ENCODE measurements at places on chromosomes 12 and 14.

GRCh38 chr12:46267575-46267824 lies 1.3 kb downstream of the SLC38A1 start:
- peak; percentile 41 for DNase-seq

GRCh38 chr12:47900131-47901062 lies 4.4 kb downstream of the VDR start:
- DNase-seq, result peak; percentile 53

GRCh38 chr12:91620422-91620821 lies 437.8 kb upstream of the DCN start:
- DNase-seq, result no peak

- DNase-seq, result no peak
Measured at GRCh38 chr14:34059037-34059924, 108.4 kb upstream of the EGLN3 start.

GRCh38 chr12:121927813-121928212 lies 9.4 kb downstream of the CFAP251 start:
- DNase-seq, result no peak

- DNase-seq, result no peak
Measured at GRCh38 chr12:132834181-132834711, 5.6 kb upstream of the GOLGA3 start.

- DNase-seq, result peak; percentile 98
Measured at GRCh38 chr12:132445884-132446632, 43.9 kb upstream of the FBRSL1 start.

DNA sequence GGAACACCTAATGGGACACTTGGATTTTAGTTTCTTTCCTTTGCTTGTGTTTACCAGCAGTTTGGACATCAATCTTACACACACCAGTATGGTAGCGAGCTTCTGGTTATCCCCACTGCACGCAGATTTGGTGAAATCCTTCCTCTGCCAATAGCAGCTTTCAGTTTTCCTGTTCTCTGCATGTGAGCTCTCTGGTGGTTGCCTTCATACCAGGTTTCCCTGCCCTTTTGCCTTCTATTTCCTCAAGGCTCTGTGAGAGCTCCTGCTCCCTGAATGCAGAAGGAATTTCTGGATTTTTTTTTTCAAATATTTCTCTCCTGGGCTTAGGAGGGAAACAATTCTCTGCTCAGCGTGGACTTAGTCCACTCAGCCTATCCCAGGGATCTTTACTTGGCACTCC lies 93.0 kb upstream of the CCDC91 start:
- no peak for DNase-seq

DNA sequence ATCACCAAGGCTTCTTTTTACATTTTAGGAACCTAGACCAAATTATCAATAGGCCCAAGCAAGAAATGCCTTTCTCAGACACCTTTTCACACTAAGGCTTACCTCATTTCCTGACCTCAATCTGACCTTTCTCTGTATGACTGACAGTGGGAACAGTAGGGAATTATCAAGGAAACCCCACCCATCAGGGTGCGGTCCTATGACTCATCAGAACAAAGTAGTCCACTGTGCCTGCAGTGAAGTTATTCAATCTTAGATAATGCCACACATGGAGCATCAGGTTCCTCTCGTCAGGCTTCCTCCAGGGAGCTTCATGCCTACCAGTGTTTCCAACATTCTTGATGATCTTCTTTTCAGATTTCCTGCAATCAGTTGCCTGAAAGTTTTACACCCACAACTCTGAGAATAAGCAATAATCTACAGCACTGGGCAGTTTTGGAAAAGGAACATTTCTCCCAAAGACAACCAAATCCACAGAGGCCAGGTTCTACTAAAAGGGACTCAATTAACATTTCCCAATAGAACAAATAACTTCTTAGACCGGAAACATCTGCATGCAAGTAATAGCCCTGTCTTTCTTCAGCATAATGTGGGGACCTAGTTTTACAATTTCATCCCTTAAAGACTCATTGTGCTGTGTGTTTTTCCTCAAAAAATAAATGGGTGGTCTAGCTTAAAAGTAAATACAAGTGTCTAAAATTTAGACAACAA lies 35.9 kb upstream of the TMTC2 start:
- DNase-seq, result peak; percentile 42

DNA sequence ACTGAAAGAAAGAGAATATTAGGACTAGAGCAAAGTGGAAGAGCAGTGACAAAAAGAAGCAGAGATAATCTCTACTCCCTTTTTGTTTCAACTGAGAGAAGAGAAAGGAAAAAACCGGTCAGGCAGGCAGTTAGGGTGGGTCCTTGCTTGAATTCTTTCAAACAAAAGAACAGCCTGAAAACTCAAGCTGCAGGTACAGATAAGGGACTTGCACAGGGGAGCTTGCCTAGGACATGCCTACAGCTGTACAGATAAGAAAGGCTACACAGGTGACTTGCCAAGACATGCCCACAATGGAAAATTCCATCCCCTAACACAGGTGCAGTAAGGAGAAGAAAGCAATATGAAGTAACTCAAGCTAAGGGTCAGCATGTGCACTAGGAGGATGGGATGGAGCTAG lies 532.2 kb upstream of the MIS18BP1 start:
- DNase-seq, result peak; percentile 47

GRCh38 chr12:7032990-7033389 lies 14.7 kb upstream of the LPCAT3 start:
- DNase-seq, result no peak

- no peak for DNase-seq
Measured at GRCh38 chr12:44654646-44655639, 221.2 kb downstream of the NELL2 start.

All from ELF-1 (cell line).